NCI-H1417 treated with DMSO at 0.1 percent for 48 hours (cell line): ENCODE measurements at places on chromosomes 2 and 18.

- DNase-seq: no peak
Measured at GRCh38 chr2:162006337-162006736, 67.7 kb downstream of the DPP4 start.

DNA sequence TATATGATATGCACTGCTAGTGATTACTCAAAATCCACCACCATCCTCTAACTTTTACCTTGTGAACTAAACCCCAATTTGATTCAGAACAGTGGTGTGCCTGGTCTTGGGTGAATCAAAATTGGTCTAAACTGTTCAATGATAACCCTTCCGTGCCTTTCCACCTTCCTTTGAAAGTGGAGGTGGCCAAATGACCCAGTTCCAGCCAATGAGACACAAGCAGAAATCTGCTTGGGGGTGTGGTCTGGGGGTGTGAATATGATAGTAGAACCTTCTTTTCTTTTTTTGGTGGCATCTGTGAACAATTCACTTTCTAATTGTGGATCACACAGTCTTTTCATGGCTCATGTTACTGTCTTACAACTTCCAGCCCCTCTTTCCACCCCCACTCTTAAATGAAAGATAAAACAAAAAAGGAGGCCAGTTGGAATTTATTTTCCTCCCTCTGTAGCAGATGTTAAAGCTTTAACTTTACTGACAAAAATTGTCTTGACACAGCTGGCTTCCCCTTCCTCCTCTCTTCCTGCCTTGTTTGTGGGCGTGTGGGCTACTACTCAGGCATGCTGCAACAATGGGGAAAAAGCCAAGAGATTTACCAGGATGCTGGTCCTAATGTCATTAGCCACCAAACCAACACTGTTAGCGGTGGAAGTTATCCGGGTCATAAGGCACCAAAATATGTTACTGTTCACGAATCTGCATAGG, 58.8 kb upstream of the ANKRD44 start:
- no peak for DNase-seq

DNA sequence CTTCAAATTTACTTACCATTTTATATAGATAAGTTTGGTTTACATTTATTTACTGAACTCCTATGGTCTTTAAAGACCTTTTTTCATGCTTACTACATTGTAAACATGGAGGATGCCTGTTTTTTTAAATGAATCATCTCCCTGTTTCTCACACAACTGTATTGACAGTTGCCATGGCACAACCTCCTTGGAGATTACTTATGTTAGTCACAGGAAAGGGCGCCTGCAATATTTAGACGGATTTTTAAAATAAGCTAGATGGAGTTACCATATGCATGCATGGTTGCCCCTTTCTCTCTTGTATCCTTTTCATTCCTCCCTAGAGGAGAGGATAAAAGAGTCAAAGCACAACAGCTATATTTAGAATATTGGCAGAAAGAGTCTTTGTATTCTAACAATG, 34.8 kb upstream of the CCDC102B start:
- DNase-seq: no peak

DNA sequence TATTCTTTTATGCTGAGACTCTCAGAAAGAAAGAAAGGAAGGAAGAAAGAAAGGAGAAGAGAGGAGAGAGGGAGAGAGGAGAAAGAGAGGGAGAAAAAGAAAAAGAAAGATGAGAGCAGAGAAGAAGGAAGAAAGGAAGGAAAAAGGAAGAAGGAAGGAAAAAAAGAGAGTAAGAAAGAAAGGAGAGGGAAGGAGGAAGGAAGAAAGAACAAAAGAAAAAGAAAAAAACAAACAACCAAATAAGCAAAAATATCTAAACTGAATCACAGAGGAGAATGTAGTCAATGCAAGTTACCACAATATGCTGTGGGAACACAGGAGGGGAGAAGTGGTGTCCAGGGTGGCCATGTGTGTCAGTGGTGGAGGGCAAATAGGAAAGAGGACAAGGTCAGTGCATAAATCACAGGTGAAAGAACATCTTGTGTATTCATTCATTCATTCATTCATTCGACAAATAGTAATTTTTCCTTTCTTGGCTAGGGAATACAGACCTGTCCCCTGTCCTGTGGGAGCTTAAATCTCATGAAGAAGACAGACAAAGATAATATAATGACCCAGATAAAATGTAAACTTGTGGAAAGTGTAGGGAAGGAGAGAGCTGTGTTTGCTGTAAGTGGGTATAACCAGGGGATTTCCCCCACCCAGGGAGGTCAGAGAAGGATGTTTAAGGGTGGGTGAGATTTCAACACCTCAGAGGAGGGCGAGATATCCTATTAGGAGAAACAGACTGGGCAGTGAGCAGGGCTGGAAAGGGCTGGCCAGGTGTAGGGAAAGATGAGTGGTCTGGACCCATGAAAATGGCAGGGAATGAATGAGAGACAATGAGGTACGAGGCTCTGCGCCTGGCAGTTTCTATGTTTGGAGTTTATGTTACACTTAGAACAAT, 50.7 kb downstream of the IL1R2 start:
- DNase-seq: no peak

DNA sequence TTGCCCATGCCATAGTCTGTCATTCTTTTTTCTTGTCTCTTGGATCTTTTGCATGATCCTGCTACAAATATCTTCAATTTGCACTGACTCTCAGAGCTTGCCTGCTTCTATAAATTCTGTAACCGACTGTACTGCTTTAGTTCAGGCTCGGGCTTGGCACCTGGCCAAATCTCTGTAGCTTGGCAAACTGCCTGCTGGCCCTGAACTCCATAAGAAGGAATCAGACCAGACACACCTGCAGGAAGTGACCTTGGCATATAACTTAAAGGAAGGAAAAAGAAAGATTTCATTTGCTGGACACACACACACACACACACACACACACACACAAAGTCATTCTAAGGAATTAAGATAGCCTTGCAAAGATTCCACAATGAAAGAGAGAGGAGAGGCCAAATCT, 291.2 kb upstream of the DDX18 start:
- peak; percentile 46 for DNase-seq

DNA sequence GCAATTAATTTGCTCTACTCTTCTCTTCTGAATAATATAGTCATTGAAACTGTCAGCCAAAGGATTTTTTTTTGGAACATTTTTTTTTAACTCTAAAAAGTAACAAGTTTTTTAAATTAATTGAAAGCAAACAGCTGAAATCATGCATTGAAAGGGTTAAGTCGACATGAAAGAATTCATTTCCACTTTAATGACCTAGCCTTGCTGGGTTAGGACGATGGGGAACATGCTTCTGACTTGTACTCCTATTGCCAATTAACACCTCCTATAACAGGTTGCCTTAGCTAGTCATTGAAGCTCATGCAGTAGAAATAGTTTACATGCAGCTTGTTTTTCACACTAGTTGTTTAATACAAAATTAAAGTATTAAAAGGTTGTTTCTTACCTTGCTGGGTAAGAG, 47.8 kb downstream of the PSMD14 start:
- no peak for DNase-seq

DNA sequence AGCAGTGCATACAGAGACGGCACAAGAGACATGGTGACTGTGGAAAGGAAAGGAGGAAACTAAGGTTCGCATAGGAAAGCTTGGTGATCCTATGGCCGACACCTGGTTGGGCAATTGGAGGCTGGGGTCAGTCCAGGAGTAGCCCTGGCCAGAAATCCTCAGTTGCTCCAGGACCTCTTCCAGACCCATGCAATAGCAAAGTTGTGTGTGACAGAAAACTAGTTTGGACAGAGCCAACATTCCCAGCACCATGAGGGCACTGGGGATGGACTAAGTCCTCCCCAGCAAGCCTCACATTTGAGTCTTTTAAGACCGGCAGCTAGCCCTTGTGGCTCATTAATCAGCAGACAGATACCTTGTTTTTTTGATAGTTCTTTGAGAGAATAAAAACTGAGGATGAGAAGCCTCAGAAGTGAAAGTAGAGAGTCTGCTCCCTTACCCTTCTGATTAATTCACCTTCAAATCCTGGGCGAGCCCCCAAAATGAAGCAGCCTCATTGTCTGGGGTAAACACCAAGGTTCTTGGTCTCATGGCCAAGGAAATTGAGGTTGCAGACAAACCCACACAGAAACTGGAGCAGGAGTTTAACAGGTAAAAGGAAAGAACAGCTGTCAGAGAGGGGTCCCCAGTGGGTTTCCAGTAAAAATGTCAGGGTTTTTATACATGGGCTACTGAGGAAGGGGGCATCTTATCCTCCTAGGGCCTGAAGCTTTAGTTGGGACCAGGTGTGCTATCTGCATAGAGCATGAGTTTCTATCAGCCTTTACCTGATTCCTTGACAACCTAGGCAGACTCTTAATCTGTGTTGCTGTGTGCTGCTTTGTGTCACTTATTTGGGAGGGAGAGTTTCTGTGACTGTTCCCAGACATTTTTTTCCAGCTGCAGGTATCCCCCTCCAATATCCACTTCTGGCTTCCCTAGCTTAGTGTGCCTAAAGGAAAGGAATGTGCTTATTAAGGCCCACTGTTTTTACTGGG, 39.1 kb downstream of the STK17B start:
- DNase-seq: no peak

- DNase-seq: no peak
Measured at GRCh38 chr2:233486778-233487552, 79.6 kb downstream of the USP40 start.

GRCh38 chr2:172442072-172442895, 14.9 kb downstream of the ITGA6 start:
- DNase-seq: no peak

- DNase-seq: no peak
Measured at GRCh38 chr18:31371989-31372388, 4.6 kb upstream of the DSG4 start.

- no peak for DNase-seq
Measured at GRCh38 chr2:44825702-44826101, 115.8 kb upstream of the SIX3 start.

DNA sequence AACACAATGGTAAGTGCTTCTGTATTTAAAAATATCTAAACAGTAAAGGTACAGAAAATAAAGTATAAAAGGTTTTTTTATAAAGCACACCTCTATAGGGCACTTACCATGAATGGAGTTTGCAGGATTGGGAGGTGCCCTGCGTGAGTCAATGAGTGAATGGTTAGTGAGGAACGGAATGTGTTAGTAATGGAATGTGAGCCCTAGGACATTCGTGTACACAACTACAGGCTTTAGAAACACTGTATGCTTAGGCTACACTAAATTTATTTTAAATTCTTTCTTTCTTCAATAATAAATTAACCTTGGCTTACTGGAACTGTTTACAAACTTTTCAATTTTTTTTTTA, 337.9 kb upstream of the SLC39A10 start:
- DNase-seq: no peak

DNA sequence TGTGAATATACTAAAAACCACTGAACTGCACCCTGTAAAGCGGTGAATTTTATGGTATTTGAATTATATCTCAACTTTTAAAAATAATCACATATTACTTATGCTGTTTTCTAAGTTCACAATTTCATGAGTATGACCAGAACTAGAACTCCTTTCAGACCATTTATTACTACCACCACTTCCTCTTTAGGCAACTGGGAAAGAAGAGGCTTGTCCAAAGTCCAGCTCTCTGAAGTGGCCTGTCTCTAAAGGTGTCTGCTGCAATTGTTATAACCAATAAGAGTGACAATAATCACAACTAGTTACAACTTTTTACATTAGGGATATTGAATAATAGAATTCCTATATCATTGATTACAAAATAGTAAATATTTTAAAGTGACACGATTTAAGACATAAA, 267.9 kb upstream of the PIK3C3 start:
- DNase-seq: no peak

- no peak for DNase-seq
Measured at GRCh38 chr18:61085036-61085435, 248.2 kb upstream of the CDH20 start.

DNA sequence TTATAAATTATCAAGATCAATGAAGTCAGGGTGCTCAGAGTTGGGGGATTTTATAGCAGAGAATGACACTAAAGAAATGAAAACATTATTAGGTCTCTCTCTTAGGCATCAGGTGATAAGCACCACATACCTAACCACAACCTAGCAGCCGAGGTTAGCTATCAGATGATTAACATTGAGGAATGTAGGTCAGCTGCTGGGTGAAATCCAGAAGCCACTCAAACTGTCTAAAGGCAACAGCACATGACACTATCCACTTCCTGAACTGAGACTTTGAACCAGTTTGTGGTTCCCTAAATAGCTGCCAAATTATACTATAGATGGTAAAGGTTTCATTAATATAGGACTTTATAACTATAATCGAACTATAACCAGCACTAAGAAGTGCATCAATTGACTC, 4.7 kb downstream of the EPG5 start:
- no peak for DNase-seq

GRCh38 chr2:65331336-65332025, 100.9 kb downstream of the SPRED2 start:
- DNase-seq: no peak

GRCh38 chr2:19649785-19650380, 251.9 kb downstream of the TTC32 start:
- DNase-seq: no peak

DNA sequence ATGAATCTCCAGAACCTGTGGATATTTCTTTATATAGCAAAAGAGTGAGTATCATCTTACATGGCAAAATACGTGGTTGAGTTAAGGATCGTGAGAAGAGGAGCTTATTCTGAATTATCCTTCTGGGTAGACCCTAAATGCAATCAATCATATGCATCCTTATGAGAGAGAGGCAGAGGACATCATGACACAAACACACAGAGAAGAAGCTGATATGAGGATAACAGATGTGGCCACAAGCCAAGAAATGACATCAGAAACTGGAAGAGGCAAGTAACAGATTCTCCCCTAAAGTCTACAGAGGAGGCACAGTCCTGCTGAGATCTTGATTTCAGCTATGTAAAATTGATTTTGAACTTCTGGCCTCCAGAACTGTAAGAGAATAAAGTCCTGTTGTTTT, 730.2 kb upstream of the ZNF804A start:
- DNase-seq: no peak

DNA sequence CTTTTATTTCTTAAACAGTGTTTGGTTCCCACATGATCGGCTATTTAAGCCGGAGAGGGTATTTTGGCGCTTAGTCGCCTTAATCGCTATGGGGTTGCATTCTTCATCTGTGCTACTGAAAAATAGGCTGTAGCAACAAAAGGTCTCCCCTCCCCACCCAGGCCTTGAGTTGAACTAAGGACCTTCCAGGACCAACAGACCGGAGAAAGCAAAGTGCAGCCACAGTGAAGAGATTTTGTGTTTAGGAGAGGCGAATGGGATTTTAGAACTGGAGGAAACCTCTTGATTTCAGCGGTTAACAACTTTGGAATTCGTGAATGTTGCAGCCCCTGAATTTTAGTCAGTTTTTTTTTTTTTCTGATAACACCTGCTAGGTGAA, 1.4 kb downstream of the ITGA6 start:
- DNase-seq: no peak

DNA sequence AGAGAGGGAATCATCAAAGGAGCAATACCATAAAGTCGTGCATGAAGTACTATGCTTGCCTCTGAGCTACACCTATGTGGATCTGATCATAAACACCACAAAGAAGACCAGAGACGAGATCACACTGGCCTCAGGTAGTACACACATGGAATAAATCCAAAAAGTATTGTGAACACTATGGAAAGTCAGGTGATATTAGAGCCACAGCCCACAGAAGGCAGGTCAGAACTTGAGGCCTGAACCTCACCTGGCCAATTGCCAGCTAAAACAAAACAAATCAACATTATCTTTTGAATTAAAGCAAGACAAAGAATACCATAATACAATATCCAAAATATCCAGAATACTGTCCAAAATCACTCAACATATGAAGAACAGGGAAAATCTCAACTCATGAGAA, 371.1 kb downstream of the NCKAP5 start:
- no peak for DNase-seq

GRCh38 chr2:164495491-164496223, 125.6 kb downstream of the GRB14 start:
- DNase-seq: no peak

- DNase-seq: no peak
Measured at GRCh38 chr2:39919511-39920306, 140.7 kb upstream of the THUMPD2 start.
